Endothelial cell (in vitro differentiated cells): ENCODE measurements at places on chromosomes 7 and 10. TPM values are rescaled to one million over a fixed set of nuclear protein-coding genes. Genes with fewer than 3 reads are reported as not detected.

HOXA4 gene
- 0.31 TPM for total RNA-seq

FAM131B gene
- total RNA-seq: 1.0 TPM

- peaks cover 16% of the 10 kb centered on the region for H3K27me3 ChIP-seq
- no peak overlapping the region for H3K4me3 ChIP-seq
- peaks cover 10% of the 10 kb centered on the region for H3K4me1 ChIP-seq
- no peak overlapping the region for H3K27ac ChIP-seq
- no peaks in the 10 kb centered on the region for H3K36me3 ChIP-seq
- DNase-seq: no peak
Measured at GRCh38 chr10:86715156-86715795, 41.1 kb upstream of the BMPR1A start.

- no peaks in the 10 kb centered on the region for H3K27me3 ChIP-seq
- DNase-seq: no peak
- peaks cover 5% of the 10 kb centered on the region for H3K36me3 ChIP-seq
- H3K4me1 ChIP-seq: no peaks in the 10 kb centered on the region
- no peak overlapping the region for H3K27ac ChIP-seq
- no peak overlapping the region for H3K4me3 ChIP-seq
Measured at GRCh38 chr7:55206235-55207029, 158.7 kb upstream of the LANCL2 start.

CHST3 gene
- total RNA-seq: 3.8 TPM
